ENCODE measurements at places on chromosomes 6 and 20. TPM values are rescaled to one million over a fixed set of nuclear protein-coding genes. Genes with fewer than 3 reads are reported as not detected.

Gene TSBP1
- total RNA-seq, result not detected

Gene FGD2
- total RNA-seq, result 45.7 TPM

Gene KHDC1
- 22.3 TPM for total RNA-seq

Gene NFYA
- total RNA-seq, result 46.4 TPM

Gene APOM
- total RNA-seq, result 2.1 TPM

Gene DZANK1
- 18.0 TPM for total RNA-seq

Gene ADAM33
- total RNA-seq, result not detected

Gene SYTL3
- total RNA-seq, result 0.89 TPM

Gene NRSN2
- 0.86 TPM for total RNA-seq
